ENCODE measurements at places on chromosomes 12 and 14.

- DNase-seq, result no peak
Observed at GRCh38 chr12:14950982-14951746, 10.2 kb downstream of the ARHGDIB start.

DNA sequence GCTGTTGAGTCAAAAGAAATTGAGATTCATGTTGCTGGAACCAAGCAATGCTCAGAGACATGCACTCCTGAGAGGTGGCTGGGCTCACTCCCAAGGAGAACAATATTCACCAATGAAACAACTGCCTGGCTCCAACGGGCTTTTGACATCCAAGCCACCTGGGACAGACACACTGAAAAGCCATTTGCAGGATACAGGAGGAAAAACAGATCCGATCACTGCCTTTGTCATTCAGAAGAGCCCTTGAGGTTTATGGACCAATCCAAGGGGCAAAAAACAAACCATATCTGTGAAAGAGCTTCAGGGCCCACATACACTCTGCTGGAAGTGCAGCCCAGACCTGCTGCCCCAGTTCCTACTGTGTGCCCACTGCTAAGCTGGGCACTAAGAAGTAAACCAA is 277.5 kb downstream of the NUAK1 start:
- peak; percentile 36 for DNase-seq

- DNase-seq, result no peak
Observed at GRCh38 chr12:9334041-9334692, 126.0 kb upstream of the PZP start.

- DNase-seq, result no peak
Observed at GRCh38 chr12:51809193-51809592, 39.3 kb downstream of the FIGNL2 start.

DNA sequence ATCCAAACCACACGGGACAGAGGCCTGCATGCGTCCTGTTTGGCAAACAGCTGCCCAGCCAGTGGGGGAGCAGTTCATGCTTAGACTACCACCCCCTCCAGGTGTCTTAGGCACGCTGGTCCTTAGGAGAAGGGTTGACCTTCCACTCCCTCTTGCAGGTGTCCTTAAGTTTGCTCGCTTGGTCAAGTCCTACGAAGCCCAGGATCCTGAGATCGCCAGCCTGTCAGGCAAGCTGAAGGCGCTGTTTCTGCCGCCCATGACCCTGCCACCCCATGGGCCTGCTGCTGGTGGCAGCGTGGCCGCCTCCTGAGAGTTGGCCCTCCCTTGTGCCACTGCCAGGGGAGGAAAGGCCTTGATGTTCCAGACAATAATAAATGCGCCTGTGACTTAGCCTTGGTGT is 1.8 kb downstream of the C12orf57 start:
- no peak for DNase-seq

DNA sequence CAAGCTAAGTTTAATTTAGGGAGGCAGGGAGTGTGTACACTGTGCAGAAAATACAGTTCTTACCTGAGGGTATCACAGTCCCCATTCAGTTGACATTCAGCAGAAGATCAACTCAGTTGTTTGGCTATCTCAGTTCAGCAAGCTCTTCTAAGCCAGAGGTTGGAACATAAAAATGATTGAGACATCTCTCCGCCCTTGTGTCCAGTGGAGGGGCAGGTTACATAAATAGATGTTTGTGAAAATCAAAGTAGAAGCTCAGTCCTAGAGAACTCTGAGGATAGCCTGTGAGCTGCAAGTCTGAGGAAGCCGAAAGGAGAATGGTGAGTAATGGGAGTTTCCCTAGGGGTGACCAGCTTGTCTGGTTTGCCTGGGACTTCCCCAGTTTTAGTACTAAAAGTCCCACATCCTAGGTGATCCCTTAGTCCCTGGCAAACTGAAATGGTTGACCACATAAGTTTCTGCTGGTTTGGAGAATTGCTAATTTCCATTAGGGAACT is 251.4 kb upstream of the ATP2B1 start:
- no peak for DNase-seq

- DNase-seq, result no peak
Observed at GRCh38 chr14:102530828-102531478, 21.4 kb upstream of the ANKRD9 start.

DNA sequence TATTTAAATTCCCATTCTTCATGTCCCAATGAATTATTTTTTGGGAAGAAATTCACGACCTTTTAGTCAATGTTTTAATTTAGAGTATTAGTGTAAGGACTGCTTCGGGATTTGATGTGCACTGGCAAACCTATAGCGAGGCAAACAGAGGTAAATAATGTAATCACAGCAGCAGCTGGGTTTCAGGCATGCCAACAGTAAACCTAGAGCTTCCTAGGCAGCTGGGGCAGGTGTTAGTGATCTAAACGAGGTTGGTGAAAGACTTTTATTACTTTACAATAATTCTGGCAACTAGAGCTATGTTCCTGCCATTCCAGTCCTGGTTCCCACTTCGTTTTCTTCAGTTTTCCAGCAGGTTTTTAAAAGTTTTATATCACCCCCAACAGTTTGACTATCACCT is 1036.4 kb upstream of the FOXG1 start:
- DNase-seq, result no peak

DNA sequence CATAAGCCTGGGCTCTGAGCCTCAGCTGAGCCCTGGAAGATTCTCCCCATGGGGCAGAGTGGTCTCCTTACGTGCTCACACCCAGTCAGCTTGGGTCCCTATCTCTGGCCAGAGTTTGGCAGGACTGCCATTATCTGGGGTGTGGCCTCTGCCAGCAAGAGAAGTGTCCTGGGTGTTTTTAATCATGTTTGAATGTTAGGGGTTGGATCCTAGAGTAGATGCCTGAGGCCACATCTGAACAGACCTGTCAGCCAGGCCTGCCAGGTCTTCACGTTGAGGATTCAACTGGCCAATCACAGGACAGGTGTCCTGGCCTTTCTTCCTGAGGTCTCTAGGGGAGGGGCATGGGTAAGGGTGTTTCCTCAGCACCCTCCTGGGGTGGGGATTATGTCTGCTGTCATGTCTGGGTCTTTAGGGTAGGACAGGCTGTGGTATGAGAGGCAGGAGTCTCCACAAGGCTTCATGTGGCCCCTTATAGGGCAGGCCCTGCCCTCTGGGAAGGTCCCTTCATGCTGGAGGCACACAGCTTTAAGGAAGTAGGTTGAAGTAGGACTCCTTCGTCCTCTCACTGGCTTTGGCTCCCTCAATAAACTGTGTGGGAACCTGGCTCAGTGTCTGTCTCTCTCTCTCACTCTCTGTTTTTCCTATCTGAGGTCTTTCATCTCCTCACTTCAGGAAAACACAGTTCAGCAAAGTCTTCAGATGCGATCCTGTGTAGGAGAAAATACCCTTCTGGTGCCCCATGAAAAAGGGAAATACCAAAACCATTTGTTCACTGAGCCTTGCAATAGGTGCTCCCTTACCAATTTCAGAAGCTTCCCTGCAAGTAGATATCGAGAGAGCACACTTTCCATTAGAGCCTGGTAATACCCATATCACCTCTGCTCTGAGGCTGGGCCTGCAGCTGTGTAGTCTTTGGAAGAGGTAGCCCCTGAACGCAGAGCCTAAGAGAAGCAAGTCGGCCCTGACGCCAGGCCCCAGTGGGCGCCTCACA is 6.7 kb upstream of the FITM1 start:
- DNase-seq, result no peak

DNA sequence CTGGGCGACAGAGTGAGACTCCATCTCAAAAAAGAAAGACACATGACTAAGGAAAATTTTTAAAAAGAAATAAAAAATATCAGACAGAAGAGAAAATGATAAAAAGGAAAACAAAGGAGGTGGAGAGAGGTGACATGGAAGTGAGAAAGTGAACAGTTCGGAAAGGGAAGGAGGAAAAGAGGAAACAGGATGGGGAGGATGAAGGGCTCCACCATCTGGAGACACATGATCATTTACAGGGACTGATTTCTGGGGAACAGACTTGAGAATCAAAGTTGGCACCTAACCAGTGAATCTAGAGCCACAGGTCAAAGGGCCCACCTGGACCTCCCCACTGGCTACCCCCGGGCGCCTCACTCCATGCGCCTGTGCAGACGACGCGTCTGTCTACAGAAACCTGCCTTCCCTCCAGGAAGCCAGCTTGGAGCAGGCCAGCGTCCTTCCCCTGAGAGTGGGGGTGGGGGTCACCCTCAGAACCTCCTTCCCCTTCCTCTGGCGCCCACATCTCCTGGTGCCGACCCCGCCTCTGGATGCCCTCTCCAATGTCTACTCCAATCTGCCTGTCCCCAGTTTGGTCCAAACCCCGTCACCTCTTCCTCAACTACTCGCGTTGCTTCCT is 60.5 kb downstream of the AMN start:
- no peak for DNase-seq

DNA sequence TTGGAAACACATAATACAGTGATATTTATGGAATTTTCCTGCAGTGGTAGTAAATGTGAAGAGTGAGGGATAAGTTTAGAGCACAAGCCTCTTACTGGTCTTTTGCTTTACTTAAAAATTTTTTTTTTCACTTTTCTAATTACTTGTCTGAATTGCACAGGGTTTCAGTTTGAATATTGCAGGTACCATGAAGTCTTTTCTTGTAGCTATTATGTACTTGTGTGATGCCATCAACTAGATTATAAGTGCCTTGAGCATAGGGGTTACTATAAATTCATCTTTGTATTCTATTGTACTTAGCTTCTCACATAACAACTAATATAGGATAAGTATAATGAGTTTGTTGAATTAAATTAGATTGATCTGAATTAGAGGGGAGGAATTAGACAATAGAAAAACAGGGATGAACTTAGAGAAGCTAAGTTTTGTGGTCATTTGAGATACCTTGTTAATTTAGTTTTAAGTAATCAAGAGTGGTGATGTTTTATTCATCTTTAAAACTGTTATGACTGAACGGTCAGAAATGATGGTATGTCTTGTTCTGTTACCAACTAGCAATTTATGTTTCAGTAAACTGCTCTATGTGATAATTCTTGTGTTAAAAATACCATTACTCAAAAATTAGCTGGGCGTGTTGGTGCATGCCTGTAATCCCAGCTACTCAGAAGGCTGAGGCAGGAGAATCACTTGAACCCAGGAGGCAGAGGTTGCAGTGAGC is 42.1 kb downstream of the CCDC91 start:
- no peak for DNase-seq

- no peak for DNase-seq
Observed at GRCh38 chr14:72828604-72829003, 65.3 kb downstream of the DPF3 start.

DNA sequence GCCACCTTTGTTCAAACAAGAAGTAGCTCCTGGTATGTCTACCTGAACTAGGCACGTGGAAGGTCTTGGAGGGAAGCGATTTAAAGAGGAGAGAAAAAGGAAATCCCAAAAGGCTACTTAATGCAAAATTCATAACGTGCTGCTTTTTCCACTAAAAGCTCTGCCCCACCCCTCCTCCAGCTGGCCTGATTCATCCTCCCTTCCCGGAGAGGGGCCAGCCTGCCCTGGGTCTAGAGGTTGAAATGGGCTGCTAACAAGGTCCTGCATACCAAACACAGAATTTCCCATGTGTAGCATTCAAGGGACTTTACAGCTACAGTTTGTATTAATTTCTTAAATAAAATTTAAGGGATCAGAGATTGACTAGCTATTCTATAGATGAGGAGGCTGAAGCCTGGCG is 83.2 kb downstream of the KNTC1 start:
- no peak for DNase-seq

GRCh38 chr14:69605738-69606137 is 5.7 kb upstream of the SUSD6 start:
- DNase-seq, result no peak

- no peak for DNase-seq
Observed at GRCh38 chr12:123656392-123656791, 14.5 kb upstream of the TCTN2 start.

DNA sequence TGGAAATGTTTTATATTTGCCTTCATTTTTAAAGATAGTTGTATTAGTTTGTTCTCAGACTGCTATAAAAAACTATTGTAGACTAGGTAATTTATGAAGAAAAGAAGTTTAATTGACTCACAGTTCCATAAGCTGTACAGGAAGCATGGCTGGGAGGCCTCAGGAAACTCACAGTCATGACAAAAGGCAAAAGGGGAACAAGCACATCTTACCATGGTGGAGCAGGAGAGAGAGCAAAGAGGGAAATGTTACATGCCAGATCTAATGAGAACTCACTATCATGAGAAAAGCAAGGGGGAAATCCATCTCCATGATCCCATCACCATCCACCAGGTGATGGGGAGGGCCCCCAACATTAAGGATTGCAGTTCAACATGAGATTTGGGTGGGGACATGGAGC is 35.5 kb upstream of the UNC79 start:
- no peak for DNase-seq

DNA sequence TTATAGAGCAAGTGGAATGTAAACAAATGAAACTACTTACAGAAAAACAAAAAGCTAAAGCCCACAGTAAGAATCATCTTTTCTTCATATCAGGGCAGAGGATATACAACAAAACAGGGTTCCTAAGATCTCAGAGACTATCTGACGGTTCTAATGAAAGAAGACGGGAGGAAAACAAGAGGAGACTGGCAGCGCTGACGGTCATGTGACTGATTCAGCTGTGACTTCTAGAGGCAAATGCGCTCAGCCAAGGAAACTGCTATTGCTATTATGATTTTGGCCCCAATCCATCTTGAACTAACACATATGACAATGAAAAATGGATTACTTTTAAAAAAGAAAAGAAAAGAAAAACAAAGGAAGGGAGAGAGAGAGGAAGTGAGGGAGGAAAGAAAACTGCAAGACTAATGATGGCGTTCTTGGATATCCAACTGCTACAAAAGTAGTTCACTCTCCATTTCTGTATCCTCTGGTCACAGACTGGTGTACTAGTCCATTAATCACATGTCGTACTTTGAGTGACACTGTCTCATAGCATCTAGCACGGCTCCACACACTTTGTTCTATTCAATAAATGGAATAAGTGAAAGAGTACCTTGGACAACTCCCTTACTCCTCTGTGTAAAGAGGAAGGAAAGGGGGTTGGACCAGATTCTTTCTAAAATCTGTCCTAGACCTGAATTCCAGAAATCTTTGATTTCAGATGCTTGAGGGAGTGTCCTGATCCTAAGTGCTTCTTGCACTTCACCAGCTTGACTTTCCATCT is 119.3 kb downstream of the DAD1 start:
- no peak for DNase-seq

DNA sequence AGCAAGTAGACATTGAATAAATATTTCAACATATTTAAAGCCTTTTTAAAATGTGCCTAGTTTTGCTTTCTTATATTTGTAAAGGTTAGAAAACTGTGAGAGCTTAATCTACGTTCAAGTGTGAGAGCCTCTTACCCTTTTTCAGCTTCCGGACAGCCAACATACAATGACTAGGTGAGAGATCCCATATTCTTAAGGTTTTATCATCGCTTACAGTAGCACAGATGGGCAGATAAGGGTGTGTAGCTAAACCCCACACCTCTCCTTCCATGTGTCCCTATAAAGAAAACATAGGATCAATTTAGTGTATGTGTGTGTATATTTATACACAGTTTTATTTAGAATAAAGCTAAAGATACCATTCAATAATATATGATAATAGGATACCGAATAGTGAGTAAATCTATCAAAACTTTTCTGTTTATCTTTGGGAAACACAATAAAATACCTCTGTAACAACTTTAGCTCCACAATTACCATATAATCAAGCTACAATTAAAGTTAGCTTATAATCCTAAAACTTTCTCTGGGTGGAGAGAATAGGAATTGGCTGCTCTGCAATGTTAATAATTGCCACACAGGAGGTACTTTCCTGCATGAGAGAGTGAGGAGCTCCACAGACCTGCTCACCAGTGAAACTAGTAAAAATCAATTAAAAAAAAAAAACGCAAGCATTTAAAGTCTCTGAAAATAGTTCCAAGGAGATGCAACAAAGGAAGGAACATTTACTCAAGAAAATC is 110.8 kb downstream of the EML5 start:
- DNase-seq, result no peak

All from NCI-H1930 (cell line).